ENCODE measurements at places on chromosomes 2 and 18.

- DNase-seq, result no peak
These were observed 41.4 kb downstream of the FAM178B start for GRCh38 chr2:96945014-96945413.

DNA sequence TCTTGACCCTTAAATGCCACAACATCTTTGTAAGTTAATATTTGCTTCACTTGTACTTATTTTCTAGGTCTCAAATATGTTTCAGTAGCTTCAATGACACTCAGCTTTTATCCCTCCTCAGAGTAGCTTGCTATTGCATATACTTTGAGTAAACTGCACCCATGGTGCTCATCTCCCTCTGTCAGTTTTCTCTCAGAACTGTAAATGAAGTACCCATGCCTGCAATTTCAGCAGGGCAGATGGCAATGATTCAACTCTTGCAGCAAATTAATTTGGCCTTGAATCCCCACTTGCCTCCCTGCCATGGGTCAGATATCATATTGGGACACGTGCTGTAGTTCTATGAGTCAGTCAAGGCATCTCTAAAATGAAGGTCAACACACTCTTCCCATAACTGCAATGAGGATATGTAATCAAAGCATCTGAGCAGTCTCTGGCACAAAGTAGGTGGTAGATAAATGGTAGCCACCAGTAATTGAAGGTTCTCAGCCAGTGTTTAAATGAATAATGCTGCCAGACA is 225.8 kb downstream of the PIEZO2 start:
- no peak for DNase-seq

DNA sequence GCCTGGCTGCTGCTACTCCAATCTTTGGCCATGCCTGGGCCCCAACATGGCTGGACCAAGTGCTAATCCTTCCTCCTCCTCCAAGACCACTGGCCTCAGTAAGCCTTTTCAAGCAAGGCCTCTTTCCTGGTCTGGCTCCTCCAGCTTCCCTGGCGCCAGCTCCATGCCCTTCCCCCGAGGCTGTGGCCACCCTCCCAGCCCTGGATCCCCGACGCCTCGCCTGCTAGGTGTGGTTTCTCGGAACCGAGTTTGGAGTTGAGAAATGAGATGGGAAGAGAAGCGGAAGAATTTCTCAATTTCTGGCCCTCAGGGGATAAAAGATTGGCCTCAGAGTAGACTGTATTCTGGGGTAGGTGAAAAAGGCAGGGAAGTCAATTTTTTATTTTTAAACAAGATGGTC is 46.4 kb downstream of the ADCY3 start:
- DNase-seq, result no peak

DNA sequence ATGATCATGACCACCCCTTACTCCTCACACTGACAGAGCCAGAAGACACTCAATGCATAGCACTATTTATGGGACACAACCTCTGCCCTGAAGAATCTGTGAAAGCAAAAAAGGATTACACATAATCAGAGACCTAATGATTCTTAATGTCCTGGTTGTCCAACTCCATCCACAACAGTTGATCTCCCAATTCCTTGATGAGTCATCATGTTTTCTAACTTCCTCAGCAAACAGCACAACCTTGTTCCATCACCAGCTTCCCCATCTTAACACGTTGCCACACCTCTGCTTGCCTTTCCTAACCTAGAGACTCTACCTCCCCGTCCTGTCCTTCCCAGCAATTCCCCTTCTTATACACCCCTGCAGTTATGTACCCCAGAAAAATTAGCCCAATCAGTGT is 13.2 kb upstream of the MARCHF4 start:
- no peak for DNase-seq
